ENCODE measurements at places on chromosomes 13 and 19.

- no peak overlapping the region for H3K4me3 ChIP-seq
- DNase-seq, result no peak
- H3K27me3 ChIP-seq, result no peaks in the 10 kb centered on the region
- no peaks in the 10 kb centered on the region for H3K36me3 ChIP-seq
Measured at GRCh38 chr13:79455331-79455730, 25.6 kb upstream of the NDFIP2 start.

- no peak overlapping the region for H3K27ac ChIP-seq
- peaks cover 3% of the 10 kb centered on the region for H3K27me3 ChIP-seq
- no peaks in the 10 kb centered on the region for H3K4me1 ChIP-seq
Measured at GRCh38 chr13:28640861-28641599, 17.9 kb upstream of the POMP start.

DNA sequence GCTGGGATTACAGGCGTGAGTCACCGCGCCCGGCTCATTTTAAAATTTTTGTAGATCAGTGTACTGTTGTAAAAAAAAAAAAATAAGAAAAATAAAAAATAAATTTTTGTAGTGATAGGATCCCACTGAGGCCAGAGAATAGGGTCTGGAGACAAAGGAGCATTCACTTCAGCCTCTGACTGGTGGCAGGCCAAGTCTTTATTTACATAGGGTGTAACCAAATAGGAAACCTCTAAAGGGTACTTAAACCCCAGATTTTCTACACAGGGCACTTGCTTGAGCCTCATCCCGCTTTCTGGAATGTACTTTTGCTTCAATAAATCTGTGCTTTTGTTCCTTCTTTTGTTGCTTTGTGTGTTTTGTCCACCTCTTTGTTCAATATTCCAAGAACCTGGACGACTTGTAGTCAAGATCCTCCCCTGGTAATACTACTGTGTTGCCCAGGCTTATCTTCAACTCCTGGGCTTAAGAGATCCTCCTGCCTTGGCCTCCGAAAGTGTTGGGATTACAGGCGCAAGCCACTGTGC, 2.1 kb upstream of the PDCD2L start:
- no peak overlapping the region for H3K27ac ChIP-seq
- H3K4me1 ChIP-seq, result no peaks in the 10 kb centered on the region
- no peak overlapping the region for H3K4me3 ChIP-seq
- peaks cover 42% of the 10 kb centered on the region for H3K36me3 ChIP-seq

DNA sequence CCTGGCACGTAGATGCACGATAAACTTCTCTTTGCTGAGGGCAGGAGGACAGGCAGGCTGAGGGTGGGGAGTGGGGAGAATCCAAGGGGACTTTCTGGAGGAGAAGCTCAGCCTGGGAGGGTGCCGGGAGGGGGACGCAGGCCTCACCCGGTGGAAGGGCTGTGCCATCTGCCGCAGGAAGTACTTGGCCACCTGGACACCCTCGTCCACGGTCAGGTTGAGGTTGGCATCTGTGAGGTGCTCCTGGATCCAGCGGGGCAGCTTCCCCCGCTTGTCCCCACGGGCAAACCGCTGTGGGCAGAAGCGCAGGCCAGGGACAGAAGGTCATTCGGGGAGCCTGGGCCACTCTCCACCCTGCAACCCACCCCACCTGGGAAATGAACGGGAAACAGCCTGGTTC, 11.5 kb downstream of the KLC3 start:
- H3K4me3 ChIP-seq, result no peak overlapping the region
- H3K27ac ChIP-seq, result no peak overlapping the region
- H3K36me3 ChIP-seq, result peaks cover 74% of the 10 kb centered on the region
- H3K27me3 ChIP-seq, result no peaks in the 10 kb centered on the region
- H3K4me1 ChIP-seq, result no peaks in the 10 kb centered on the region

DNA sequence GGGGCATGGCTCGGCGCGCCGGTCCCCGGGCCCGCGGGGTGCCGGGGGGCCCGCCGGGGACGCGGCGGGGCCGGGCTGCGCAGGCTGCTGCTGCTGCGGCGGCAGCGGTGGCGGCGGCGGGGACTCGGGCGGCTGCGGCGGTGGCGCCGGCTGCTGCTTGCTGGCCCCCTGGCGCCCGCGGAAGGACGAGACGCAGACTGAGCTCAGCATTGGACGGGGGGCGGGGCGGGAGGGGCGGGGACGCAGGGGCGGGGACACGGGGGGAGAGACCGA, 368 bp downstream of the KCNC3 start:
- no peaks in the 10 kb centered on the region for H3K36me3 ChIP-seq
- no peak overlapping the region for H3K4me3 ChIP-seq
- no peak overlapping the region for H3K27ac ChIP-seq
- DNase-seq, result no peak

- H3K27me3 ChIP-seq, result no peaks in the 10 kb centered on the region
- no peak overlapping the region for H3K27ac ChIP-seq
- no peak for DNase-seq
- H3K36me3 ChIP-seq, result no peaks in the 10 kb centered on the region
- H3K4me3 ChIP-seq, result no peak overlapping the region
Measured at GRCh38 chr19:15591796-15592195, 23.2 kb upstream of the CYP4F8 start.

DNA sequence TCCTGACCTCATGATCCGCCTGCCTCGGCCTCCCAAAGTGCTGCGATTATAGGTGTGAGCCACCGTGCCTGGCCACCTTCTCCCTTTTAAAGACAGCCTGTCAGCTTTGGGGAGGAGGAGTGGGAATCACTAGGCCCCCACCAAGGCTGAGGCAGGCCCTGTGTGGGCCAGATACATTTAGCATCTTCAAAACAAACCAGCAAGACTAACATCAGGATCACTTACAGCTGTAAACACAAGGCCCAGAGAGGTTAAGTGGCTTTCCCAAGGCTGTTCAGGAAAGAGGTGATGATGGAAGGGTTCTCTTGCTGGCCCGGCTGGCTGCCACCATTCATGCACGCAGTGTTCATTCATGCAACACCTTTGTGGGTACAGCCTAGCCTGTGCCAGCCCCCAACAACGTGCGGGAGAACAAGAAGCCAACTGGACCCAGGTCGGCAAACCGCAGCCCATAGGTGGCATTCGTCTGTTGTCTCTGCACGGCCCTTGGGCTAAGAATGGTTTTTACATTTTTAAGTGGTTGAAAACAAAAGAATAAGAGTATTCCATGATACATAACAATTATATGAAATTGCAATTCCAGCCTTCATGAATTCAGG, 23.0 kb downstream of the IER2 start:
- no peak for DNase-seq
- H3K4me1 ChIP-seq, result no peaks in the 10 kb centered on the region
- peak overlapping the region; percentile 18 for H3K27ac ChIP-seq
- no peaks in the 10 kb centered on the region for H3K27me3 ChIP-seq
- H3K4me3 ChIP-seq, result no peak overlapping the region

DNA sequence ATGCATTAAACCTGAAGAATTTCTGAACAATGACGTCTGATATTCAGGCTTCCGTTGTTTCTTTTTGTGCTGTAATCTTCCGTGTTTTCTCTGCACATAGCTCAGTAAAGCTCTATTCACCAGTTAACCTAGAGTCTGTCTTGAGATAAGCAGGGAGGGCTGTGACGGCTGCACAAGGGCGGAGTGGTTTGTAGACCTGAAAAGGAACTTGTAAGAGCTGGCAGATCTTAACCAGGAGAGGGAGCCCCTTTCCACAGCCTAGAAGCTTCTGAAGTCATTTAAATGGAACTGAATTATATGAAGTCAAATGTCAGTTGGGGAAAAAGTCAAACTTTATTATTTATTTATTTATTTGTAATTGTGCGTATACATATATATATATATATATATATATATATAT, 27.5 kb downstream of the DPRX start:
- no peaks in the 10 kb centered on the region for H3K36me3 ChIP-seq
- no peak for DNase-seq
- H3K27me3 ChIP-seq, result no peaks in the 10 kb centered on the region
- no peak overlapping the region for H3K4me3 ChIP-seq
- H3K27ac ChIP-seq, result no peak overlapping the region

DNA sequence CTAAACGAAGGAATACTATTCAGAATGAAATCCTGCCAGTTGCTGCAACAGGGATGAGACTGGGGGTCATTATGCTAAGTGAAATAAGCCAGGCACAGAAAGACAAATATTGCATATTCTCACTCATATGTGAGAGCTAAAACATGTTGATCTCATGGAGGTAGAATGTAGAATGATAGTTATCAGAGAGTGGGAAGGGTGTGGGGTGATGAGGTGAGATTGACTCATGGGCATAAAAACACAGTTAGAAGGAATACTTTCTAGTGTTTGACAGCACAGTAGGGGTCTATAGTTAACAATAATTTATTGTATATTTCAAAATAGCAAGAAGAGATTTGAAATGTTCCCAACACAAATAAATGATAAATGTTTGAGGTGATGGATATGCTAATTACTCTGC, 7.8 kb upstream of the OR7C2 start:
- H3K4me1 ChIP-seq, result no peaks in the 10 kb centered on the region
- H3K27me3 ChIP-seq, result no peaks in the 10 kb centered on the region
- no peak overlapping the region for H3K4me3 ChIP-seq
- H3K36me3 ChIP-seq, result no peaks in the 10 kb centered on the region

DNA sequence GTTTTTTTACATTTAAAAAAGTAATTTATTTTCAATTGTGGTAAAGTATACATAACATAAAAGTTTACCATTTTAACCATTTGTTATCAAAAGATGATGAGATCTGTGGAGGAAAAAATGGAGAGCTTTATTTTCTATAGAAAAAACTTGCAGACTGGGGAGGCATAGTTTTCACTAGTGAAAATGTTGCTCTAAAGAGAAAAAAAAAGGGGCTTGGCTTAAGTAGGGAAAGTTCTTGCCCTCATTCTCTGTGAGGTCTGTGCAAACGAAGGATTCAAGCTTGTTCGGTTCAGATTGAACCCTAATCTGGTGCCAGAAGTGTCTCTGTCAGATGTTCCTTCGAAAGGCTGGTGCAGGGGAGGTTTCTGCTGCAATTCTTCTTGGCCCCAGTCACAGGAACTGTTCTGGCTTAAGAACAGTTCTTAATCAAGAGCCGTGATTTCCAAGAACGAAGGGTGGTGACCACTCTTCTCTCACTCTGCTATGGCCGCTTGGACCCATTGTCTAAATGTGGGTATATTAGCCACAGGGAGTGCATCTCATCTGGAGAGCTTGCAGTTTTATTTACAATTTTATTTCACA, 42.1 kb downstream of the PCCA start:
- H3K4me3 ChIP-seq, result no peak overlapping the region
- no peaks in the 10 kb centered on the region for H3K4me1 ChIP-seq
- no peaks in the 10 kb centered on the region for H3K36me3 ChIP-seq
- H3K27ac ChIP-seq, result no peak overlapping the region
- DNase-seq, result no peak

DNA sequence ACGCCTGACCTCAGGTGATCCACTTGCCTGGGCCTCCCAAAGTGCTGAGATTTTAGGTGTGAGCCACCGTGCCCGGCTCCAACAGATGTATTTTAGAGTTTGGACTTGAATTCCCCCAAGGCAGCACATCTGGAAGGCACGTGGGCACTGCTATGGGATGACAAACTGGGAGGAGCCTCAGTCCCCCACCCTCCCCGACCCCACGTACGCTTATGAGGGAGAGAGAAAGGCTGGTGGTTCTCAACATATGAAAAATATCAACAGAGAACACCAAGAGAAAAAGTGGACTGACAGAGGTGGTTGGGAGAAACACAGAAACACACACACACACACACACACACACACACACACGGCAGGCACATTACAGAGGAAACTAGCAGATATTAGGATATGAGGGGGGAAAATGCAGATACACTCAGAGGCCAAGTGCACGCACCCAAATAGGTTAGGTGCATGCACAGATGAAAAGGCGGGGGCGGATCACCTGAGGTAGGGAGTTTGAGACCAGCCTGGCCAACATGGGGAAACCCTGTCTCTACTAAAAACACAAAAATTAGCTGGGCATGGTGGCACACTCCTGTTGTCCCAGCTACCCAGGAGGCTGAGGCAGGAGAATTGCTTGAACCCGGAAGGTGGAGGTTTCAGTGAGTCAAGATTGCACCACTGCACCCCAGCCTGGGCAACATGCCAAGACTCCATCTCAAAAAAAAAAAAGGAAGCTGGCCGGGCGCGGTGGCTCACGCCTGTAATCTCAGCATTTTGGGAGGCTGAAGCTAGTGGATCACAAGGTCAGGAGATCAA, 3.2 kb downstream of the STX10 start:
- peaks cover 3% of the 10 kb centered on the region for H3K36me3 ChIP-seq
- H3K4me1 ChIP-seq, result peaks cover 3% of the 10 kb centered on the region
- H3K4me3 ChIP-seq, result no peak overlapping the region

DNA sequence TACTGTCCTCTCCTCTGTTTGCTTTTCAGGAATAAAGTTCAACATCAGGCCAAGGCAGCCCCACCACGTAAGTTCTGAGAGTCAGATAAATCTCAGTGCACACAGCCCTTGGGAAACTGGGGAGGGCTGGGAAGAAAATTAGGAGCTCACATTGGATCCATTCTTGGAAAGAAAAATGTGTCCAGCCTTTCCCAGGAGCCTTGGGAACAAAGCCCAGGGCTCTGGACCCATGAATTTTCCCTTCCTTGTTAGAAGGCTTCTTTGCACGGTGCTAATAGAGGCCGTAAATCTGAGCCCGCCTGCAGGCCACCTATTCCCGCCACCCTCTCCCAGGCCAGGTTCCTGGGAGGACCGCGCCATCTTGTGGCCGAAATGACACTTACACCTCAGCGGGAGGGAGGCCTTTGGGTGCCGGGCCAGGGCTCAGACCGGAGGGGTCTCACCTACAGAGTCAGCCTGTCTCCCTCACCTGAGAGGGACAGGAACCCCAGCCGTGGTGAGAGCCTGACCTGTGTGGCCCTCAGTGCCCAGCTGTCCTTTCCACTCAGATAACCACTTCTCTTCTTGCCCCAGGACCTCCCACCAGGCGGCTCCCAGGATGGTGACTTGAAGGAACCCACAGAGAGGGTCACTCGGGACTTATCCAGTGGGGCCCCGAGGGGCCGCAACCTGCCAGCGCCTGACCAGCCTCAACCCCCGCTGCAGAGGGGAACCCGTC, 25.1 kb upstream of the KCTD15 start:
- H3K27ac ChIP-seq, result no peak overlapping the region
- H3K4me1 ChIP-seq, result no peaks in the 10 kb centered on the region
- H3K4me3 ChIP-seq, result no peak overlapping the region
- H3K27me3 ChIP-seq, result no peaks in the 10 kb centered on the region

DNA sequence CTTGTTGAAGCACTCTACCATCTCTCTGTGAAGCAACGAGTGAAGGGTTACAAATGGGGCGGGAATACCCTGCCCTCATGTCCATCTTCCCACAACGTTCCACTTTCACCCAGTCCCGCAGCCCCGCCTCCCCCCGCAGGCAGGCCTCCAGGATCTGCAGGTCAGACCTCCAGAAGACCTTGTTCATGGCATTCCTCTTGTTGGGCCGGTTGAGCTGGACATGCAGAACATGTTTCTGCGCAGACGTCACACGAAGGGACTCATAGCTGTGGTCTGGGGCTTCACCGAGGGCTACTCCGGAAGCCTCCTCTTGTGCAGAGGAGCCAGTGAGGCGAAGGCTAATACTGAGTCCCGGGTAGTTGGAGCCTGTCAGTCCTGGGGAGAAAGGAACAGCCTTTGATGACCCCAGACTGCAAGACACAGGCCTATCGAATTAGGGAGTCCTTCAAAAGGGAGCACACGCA, 420 bp downstream of the ECH1 start:
- peaks cover 8% of the 10 kb centered on the region for H3K36me3 ChIP-seq
- H3K27ac ChIP-seq, result peak overlapping the region; percentile 68
- H3K4me1 ChIP-seq, result peaks cover 33% of the 10 kb centered on the region
- peak; percentile 65 for DNase-seq
- H3K27me3 ChIP-seq, result no peaks in the 10 kb centered on the region

- DNase-seq, result no peak
- no peaks in the 10 kb centered on the region for H3K27me3 ChIP-seq
- H3K36me3 ChIP-seq, result peaks cover 12% of the 10 kb centered on the region
- no peak overlapping the region for H3K4me3 ChIP-seq
- H3K4me1 ChIP-seq, result no peaks in the 10 kb centered on the region
- no peak overlapping the region for H3K27ac ChIP-seq
Measured at GRCh38 chr19:16837035-16837362, 7.8 kb downstream of the SIN3B start.
